ENCODE measurements at places on chromosomes 5 and 9.

DNA sequence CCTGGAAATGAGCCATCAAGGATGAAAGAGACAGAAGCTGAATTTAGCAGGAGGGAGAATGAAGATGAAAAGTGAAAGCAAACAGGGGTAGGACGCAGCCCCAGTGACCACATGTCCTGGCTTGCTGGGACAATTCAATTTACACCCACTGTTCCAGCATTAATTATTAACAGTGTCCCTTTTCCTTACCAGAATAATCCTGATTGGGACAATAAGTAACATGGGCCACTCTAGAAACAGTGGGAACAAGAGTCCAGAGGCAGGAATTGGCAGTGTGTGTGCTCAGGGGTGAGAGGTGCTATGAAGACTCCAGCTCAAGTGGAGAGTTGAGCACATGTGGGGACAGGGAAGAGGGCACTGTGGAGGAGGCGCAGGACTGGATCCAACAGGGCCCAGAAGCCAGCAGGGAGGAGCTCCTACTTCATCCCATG lies 147.1 kb downstream of the C5orf15 start:
- DNase-seq: no peak

DNA sequence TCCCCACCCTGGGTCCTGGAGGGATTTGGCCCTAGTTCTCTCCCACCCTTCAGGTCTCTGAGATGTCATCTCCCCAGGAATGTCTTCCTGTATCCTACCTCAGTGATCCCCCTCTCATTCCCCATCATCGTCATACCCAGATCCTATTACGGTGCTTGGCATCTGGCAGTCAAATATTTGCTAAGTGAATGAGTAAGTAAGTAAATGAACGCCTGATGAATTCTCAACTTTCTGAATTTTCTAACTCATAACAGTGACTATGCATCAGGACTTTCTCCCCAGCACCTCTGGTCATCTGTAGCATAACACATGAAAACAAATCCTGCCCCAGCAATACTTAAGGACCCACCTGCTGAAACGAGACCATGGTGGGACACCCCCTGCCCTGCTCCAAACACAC lies 244.2 kb downstream of the EBF1 start:
- DNase-seq: no peak

GRCh38 chr9:20558566-20559016 lies 63.7 kb downstream of the MLLT3 start:
- DNase-seq: no peak

DNA sequence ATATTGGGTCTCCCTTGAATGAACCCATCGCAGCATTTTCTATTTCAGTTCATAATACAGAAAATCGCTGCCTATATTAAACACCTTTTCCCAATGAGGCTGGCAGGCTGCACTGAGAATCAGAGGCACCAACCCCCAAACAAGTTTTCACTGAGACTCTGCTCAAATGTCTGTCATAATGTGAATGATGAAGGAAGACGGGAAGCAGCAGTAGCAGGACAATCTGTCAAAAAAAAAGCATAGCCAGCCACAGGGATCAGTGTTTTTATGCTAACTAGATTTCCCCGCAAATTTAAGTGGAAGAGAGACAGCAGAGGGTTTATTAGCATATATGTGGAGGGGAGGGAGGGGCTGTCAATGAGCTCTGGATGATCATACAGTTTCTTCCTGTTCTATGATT lies 162.7 kb upstream of the PDE4D start:
- DNase-seq: no peak

- no peak for DNase-seq
These were observed 75.0 kb upstream of the RNU6ATAC start for GRCh38 chr9:134239130-134239903.

GRCh38 chr9:16475257-16475656 lies 395.2 kb downstream of the BNC2 start:
- DNase-seq: no peak

DNA sequence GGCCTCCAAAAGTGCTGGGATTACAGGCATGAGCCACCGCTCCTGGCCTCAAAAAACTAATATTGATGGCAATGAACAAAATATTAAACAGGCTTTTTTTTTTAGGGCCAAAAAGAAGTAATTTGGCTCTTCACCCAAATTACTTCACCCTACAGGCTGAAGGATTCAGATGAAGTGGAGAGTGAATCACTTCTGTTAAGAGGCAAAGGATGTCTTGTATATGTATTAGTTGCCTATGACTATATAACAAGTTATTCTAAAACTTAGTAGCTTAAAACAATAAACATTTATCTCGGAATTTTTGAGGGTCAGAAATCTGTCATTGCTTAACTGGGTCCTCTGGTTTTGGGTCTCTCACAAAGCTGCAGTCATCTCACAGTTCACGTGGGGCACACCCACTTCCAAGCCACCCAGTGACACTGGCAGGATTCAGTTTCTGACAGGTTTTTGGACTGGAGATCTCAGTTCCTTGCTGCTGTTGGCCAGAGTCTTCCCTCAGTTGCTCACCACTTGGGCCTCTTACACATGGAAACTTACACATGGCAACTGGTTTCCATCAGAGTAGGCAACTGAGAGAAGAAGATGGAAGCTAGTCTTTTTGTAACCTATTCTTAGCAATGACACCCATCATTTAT lies 66.7 kb downstream of the IQGAP2 start:
- no peak for DNase-seq

DNA sequence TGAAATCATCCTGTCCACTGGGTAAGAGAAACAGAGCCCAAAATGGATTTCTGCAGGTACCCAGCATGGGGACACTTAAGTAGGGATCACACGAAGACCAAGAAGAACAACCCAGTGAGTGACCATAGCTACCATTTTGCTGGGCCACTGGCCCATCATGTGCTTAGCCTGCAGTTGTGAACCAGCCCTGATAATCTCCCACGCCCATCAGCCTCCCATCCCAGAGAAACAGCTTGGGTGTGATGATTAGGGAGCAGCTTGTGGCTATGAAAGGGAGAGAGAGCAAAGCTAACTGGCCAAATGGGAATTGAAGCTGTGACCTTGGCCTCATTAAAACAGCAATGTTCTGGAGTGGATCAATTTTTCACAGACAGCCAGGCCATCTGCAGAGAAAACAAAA lies 138.5 kb downstream of the SLC24A2 start:
- no peak for DNase-seq

GRCh38 chr9:4334410-4334813 lies 34.5 kb upstream of the GLIS3 start:
- no peak for DNase-seq

GRCh38 chr9:129455151-129455995 lies 165.5 kb downstream of the C9orf50 start:
- no peak for DNase-seq

- no peak for DNase-seq
These were observed 23.5 kb downstream of the SLC6A3 start for GRCh38 chr5:1421521-1422341.

GRCh38 chr9:20610591-20610990 lies 11.7 kb downstream of the MLLT3 start:
- DNase-seq: no peak

DNA sequence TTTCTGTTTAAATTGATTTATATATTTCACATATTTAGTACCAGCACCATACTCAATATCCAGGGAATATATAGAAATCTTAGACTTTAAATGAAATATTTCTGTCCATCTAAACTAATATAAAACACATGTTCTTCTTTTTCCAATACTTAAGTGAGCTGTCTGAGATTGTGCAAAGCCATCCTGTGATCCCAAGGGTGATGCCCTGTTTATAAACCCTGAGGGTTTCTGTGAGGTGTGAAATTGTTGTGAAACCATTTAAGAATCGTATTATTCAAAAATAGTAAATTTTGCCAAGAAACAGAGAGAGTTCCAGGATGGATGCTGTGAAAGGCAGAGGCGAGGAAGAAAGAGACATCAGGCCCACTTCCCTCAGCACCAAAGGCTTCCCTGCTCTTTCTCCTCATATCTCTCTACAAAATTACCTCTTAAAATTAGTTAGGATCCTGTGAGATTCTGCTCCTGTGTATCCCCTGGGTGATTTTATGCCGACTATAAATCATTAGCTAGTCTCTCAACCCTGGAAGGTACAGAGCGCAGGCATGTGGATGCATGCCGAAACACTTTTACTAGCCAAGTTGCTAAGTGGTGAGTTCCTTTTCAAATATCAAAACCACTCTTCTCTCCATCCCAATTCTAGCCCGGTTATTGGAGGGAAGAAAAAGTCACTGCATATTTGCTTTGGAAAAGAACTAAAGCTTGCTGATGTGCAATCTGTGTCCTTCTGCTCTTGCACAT lies 183.0 kb downstream of the GLIS3 start:
- DNase-seq: no peak

- no peak for DNase-seq
These were observed 34.2 kb upstream of the RASGRF2 start for GRCh38 chr5:80925931-80926330.

- no peak for DNase-seq
These were observed 329.1 kb downstream of the SH3GL2 start for GRCh38 chr9:17907779-17908508.

DNA sequence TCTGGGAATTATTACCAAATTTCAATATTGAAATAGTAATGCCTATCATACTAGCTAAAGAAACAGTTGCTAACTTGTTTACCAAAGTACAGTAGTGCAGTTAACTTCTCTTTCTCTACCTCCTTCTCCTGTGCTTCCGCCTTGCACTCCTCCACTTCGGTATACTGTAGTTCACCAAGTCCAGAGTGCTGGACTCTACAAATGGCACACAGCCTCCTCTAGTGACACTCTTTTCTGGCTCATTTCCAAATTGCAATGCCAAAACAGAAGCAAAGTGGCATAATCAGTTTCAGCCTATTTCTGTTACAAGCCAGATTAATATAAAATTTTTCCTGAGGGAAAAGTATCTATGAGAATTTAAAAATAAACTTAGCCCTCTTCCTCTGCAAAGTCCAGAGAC lies 86.0 kb upstream of the RASGRF2 start:
- no peak for DNase-seq

All from left forelimb (tissue), 1 donor.